Daoy (cell line): ENCODE measurements at places on chromosomes 6 and 20. TPM values are rescaled to one million over a fixed set of nuclear protein-coding genes. Genes with fewer than 3 reads are reported as not detected.

DNA sequence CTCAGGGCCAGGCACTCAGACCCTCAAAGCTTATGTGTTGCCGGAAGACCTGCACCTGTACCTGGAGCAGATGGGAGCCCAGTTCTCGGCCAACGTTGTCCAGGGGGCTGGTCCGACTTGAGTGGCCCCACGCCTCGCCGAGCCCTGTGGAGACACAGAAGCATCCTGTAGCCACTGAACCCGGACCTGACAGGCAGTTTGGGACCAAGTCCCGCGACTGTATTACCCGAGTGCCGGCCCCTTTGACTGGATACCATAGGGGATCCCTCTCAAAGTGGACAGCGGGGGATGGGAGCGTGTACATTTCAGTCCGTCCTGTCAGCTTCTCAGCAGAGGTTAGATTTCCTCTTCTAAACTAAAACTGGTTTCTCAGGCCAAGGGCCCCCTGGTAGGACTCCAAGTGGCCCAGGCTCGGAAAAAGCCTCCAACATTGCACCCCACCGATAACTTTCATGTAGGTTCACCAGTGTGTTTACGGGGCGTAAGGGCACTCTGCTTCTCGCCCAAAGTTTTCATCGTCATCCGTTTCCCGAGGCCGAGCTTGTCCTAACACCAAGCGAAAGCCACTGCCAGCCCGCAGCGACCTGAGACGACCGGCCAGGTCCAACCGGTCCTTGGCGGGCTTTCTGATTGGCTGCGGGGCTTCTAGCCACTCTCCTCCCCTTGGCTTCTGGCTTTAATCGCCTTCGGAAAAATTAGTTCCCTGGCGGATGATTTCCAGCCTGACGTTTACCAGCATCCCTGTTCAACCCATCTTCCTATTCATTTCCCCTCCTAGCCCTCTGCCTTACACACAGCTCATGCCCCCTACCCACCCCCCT is 10.8 kb downstream of the SIM1 start:
- no peak for DNase-seq

DNA sequence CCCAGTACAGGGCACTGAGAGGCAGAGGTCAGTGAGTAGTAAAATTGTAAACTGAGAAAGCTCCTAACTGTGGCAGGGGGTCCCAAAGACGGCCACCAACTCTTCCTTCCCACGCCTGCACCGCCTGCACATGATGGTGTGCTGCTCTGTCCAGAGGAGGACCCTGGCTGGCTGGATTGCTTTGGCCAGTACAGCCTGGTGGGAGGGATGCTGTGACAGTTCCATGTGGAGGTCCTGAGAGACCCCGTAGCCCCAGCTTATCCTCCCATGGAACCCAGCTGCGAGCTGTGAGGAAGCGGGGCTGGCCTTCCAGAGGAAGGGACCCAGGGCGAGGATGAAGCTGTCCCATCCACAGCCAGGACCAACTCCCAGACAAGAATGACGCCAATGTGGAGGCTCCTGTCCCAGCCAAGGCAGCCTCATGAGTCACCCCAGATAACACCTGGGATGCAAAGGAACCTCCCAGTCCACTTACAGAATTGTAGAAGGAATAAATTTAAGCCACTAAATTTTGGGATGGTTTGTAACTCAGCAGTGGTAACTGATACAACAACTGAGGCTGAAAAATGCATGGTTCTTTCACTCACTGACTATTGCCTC is 2.0 kb upstream of the ACSS1 start:
- no peak for DNase-seq

GRCh38 chr6:121451250-121451649 is 15.8 kb downstream of the GJA1 start:
- DNase-seq = no peak

DNA sequence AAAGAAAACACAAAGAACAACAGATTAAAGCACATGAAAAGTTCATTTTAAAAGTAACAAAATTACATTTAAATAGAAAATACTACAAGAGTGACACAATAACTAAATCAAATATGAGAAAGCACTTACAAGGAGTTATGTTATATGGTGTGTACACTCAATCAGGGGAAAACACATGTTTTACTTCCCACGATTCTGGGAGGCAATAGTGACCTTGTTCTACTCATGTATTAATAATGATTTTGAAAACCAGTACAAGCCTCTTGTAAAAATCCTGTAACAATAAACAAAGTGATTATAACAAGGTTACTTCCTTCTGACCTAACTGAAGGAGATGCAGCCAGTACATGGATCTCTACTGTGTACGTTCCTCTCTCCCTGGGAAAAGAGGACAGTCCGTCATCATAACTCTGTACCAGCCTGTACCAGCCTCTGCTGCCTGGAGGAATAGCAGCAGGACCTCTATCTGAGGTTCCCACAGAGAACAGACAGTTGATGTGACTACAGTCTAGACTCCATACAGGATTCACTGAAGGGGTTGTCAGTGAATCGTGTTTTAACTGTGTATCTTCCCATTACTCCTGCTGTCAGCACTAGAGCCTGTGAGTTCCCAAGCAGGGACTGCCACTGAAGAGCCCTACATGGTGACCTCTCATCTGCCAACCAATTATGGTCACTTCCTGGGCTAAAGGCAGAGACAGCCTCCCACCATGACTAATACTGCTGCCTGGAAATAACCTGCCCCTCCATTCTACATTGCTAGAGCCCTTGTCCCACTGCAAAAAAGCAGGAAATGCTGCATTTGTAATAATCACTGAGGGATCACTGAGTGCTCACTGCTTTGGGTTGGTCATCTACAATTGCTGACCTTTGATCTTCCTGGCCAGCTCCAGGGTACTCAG is 149.7 kb downstream of the KIF16B start:
- DNase-seq = peak; percentile 17

GRCh38 chr6:147868427-147869190 is 360.1 kb downstream of the SAMD5 start:
- DNase-seq = no peak

GRCh38 chr6:20559924-20560551 is 25.8 kb downstream of the CDKAL1 start:
- DNase-seq = no peak

- DNase-seq = no peak
Measured at GRCh38 chr6:136502786-136503185, 47.4 kb downstream of the MAP7 start.

- DNase-seq = no peak
Measured at GRCh38 chr6:88163616-88164015, 2.5 kb downstream of the CNR1 start.

GRCh38 chr6:109496036-109496772 is 13.2 kb upstream of the ZBTB24 start:
- DNase-seq = no peak

DNA sequence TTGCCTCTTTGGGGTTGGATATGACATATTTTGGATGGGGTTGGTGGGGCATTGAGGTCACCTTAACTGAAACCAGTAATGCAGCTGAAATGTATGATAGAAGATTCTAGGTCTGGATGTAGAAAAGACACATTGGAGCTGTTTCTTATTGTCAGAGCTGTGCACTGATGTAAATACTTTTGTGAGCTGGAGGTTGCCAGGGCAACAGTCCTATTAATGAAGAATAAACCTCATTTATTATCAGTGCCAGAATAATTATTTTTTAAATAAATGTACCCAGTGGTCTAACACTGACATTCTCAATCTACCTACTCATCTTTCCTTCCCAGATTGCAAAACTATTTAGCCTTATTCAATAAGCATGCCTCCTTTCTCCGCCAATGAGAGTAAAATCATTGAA is 57.0 kb downstream of the CAP2 start:
- no peak for DNase-seq

DNA sequence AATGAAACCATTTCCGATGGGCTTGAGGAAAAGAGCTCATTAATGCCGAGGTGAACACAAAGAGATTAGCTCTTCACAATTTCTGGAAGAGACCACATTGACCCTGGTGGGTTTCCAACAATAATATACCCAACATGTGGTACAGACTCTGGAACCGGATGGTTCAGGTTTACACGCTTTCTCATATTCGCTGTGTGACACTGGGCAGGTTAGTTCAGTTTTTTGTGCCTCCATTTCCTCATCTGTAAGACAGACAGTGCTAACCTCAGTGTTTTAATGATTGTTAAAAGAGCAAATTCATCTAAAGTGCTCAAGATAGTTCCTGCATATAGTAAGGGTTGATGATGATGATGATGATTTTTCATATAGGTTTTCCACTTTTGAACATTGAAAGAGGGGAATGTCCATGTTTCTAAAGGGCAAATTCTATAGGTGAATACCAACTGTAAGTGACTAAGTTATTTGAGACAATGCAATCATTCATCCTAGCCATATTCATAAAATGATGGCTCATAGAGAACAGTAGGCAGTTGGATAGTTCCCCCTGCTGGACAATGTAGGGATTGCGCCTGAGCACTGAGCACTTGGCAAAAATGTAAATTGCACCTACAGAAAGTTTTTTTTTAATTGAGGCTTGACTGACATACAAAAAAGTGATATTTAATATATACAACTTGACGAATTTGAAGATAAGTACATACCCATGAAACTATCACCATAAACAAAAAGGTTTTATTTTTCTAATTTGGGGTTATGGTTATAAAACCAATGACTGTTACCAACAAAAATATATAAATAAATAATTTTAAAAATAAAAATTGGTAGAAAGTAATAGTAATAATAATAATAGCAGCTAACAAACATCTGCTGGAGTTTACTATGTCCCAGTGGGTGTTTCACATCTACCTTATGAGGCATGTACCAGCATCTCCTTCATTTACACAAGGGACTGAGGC is 2.1 kb upstream of the PERP start:
- peak; percentile 76 for DNase-seq

DNA sequence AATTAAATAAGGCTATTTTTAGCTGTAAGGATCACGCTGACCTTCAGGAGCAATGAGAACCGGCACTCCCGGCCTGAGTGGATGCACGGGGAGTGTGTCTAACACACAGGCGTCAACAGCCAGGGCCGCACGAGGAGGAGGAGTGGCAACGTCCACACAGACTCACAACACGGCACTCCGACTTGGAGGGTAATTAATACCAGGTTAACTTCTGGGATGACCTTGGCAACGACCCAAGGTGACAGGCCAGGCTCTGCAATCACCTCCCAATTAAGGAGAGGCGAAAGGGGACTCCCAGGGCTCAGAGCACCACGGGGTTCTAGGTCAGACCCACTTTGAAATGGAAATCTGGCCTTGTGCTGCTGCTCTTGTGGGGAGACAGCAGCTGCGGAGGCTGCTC is 84.0 kb downstream of the RAMACL start:
- no peak for DNase-seq

DNA sequence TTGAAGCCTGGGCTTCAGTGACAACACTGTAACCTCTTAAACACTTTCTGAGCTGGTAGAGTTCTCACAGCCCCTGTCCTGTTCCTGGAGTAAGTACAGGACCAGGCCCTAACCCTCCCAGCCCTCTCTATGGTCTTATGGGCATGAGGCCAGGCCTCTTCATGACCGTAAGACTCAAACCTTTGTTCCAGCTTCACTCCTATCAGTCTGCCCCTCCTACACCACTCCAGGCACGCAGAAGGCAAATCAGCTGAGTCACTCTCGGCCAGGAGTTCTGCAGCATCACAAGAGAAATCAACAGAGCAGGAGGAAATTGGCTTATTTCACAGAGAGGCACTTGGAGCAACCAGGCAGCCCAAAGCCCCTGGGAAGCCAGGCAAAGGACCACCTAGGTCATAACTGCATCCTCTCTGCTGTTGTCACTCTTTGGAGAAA is 25.3 kb upstream of the CHD6 start:
- DNase-seq = peak; percentile 73

DNA sequence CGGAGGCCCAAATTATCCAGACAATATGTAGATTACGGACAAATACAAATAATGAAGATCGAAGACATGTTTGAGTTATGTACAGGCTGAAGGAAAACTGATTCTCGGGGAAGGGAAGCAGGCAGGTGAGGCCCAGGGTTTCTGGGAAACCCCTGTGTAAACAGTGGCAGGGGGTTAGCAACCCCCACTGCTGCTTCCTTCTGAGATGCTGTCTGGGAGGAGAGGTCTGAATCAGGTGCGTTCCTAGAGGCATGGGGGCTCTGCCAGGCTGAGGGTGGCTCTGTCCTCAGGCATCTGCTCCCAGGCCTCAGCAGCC is 7.2 kb upstream of the MDGA1 start:
- DNase-seq = no peak

- DNase-seq = no peak
Measured at GRCh38 chr6:99002831-99003230, 55.1 kb upstream of the FBXL4 start.

DNA sequence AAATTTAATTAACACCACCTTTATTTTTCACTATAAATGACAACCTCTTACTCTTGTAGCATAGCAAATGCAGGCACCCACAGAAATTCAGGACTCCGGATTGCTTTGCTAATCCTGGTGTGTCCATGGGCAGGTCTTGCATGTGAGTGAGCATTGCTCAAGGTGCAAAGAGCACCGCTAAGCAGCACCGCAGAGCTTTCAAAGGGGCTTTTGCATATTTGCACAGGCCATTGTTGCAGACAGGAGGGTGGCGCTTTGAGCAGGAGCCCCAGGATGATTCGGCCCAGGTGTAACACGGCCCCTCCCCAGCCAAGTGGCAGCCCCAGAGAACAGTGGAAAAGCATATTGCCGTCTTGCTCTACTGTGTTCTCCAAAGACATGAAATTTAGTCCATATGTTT is 293.2 kb downstream of the NRN1 start:
- DNase-seq = no peak

DNA sequence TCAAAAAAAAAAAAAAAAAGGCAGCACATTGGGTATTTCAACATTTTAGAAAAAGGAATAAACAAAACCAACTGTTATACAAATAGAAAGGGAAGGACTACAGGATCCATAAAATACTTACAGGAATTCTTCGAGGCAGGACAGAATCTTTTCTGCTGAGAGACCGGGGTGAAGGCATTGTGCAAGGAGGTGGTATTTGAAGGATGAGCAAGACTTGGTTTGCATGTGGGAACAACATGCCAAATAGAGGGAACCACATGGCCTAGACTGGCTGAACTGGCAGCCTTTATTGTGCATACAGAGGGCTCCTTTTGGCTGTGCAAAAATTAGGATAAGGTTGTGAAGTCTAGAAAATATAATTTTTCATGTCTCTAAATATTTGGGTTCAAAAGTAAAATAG is 62.9 kb downstream of the SCAND1 start:
- no peak for DNase-seq

GRCh38 chr6:29553268-29554057 is 6.1 kb downstream of the UBD start:
- peak; percentile 76 for DNase-seq

DNA sequence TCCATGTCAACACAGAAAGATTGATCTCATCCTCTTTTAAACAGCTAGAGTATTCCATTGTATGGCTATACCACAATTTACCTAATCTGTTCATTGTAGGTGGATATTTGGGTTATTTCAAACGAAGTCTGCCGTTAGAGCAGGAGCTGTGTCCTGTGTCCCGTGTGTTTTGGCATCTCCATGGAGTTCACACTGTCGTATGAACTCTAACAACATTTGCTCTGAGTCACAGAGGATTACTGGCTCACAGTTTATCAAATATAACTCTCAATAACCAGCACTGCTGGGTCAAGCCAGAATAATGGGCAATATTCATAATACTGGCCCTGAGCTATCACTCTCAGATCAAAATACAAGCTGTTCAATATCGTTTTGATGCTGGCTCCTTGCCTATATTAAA is 16.4 kb downstream of the TRAM2 start:
- no peak for DNase-seq

MEP1A gene
- not detected in 2 replicates for total RNA-seq

PSORS1C2 gene
- not detected in 2 replicates for total RNA-seq

TSPO2 gene
- total RNA-seq = not detected in 2 replicates

SLC4A11 gene
- total RNA-seq = 0.34 and 0.57 TPM in 2 replicates

CNBD2 gene
- total RNA-seq = 3.5 and 8.1 TPM in 2 replicates

OPN5 gene
- total RNA-seq = 0.06 TPM in 1 of 2 replicates, not detected in the other

PTPRA gene
- 11.0 and 12.2 TPM in 2 replicates for total RNA-seq

CRISP2 gene
- 0.23 and 1.1 TPM in 2 replicates for total RNA-seq

PRL gene
- not detected in 2 replicates for total RNA-seq

GJA10 gene
- total RNA-seq = not detected in 2 replicates

EDN1 gene
- 30.2 and 36.6 TPM in 2 replicates for total RNA-seq
